HTR-8/SVneo (cell line): ENCODE measurements at places on chromosomes 13 and 19.

DNA sequence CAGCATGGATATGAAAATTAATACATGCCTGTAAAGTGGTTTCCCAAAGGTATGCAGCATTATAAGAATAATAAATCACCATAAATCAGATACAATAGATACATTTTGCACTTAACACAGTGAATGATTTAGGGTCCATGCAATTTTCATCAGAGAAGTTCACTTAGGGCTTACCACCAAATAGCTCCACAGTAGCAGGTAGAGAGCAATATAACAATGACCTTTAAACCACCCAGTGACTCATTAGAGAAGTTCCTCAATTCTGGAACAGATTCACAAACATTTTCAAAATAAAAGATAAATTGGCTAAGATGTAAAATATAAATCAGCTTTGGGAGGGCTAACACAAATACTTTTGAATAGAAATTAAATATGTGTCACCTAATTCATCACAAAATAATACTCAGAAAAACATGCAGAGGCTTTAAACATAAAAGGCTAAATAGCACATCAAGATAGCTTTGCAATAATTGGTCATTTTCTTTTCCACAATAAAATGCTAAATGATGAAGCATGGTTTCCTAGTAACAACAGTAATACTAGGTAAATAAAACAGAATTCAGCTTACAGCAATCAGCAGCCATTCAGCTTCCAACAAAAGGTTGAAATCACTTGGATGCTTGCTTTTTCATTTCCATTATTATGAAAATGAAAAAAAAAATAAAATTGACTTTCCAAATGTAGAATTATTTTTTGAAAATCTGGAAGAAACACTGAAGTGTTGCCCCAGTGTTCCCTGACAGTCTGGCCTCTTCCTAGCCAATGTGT is 84.3 kb upstream of the NBEA start:
- no peak for DNase-seq

DNA sequence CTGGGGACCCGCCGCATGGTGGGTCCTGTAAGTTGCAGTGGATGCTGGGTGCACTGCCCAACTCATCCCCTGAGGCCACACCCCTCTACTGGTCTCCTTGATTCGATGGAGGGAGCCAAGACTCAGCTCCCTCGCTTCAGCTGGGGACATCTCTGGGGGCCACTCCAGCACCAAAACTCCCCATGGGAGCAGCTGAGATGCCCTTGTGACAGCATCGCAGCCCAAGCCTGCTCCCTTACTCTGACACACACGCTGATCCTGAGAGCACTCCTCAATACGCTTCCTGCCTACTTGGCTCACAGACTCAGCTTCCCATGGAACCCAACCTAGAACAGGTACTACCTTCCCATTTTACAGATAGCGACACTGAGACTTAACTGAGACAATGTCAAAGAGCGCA is 56.2 kb downstream of the PEPD start:
- DNase-seq = no peak

- DNase-seq = no peak
Observed at GRCh38 chr19:40424637-40425449, 949 bp downstream of the SERTAD1 start.

- DNase-seq = no peak
Observed at GRCh38 chr13:108947551-108948030, 318.2 kb downstream of the MYO16 start.

- DNase-seq = no peak
Observed at GRCh38 chr19:7552781-7553180, 17.3 kb downstream of the PNPLA6 start.

GRCh38 chr13:21805733-21806132 is 134.9 kb downstream of the FGF9 start:
- DNase-seq = no peak

GRCh38 chr19:1622007-1622406 is 16.7 kb upstream of the UQCR11 start:
- DNase-seq = no peak

GRCh38 chr13:97119943-97120342 is 102.2 kb upstream of the MBNL2 start:
- DNase-seq = no peak

DNA sequence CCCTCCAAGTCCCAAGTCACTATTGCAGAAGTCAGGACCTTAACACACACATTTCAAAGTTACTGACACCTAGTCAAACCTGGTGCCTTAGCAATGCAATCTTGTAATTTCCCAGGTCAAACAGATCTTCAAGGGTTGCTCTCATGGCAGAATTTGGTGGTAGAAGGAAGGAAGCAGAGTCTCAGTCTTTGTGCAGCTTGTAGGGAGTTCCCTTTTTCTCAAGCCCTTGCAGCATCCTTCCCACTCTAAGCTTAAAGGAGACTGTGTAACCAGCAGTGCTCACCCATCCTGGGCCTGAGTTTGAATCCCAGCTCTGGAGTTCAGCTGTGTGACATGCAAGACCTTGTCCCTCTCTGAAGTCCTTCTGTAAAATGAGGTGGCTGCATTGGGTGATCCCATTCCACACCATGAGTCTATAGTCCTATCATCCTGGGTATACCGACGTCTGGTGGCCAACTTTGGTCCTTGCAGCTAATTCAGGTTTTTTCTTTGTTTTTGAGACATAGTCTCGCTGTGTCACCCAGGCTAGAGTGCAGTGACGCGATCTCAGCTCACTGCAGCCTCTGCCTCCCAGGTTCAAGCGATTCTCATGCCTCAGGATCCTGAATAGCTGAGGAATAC is 9.8 kb downstream of the SIGLEC10 start:
- peak; percentile 47 for DNase-seq

DNA sequence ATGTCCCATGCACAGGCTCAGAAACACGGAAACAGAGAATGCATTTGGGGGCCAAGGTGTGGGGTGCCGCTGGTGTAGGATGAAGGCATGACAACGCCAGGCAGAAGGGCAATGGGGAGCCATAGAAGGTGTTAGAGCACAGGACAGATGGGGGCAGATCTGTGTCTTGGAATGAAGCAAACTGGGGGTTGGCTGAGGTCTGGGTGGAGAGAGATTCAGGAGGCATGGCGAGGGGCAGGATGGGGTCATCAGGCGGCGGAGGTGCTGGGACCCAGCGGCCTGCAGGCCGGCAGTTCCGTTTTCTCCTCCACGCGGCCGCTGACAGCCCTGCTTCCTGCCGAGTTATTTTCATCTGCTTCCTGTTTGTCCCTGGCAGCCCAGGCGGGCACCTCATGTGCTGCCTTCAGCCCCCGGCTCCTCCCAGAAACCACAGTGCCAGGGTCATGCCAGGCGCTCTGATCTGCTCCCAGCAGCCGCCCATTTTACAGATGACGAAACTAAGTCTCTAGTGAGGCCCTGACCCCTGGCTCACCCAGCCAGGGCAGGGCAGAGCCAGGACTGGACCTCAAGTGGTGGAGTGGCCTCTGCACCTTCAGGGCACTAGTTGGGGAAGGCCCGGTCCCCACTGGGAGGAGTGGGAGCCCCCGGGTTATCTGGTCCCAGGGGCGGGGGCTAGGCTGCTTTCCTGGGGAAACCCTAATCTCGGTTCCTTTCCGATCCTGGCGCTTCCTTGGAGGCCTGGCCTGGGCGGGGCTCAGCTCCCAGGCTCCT is 2.2 kb downstream of the ARHGAP45 start:
- no peak for DNase-seq

DNA sequence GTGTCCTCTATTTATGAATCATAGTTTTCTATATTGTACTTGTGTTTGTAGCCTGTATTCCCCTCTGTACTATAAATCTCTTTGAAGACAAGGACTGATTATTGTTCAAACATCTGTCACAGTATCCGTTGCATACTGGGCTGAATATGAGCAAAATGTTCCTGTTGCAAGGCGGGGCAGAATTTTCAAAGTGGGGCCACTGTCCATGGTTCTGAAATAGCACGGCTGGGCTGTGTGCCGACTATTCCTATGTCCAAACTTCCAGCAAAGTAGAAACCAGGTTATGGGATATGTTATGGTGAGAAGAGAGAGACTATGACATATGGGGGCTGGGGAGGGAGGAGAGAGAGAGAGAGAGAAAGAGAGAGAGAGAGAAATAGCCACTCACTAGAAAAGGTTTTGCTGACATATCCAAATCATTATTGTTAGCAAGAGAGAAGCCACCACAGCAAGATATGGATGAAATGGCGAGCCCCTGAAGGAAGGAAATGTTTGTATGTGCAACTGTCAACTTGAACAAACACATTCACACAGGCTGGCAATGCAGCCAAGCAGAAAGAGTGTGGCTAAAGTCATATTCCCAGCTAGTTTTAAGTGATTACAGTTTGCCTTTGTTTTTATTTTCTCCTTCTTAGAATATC is 107.0 kb upstream of the GPR12 start:
- peak; percentile 14 for DNase-seq

DNA sequence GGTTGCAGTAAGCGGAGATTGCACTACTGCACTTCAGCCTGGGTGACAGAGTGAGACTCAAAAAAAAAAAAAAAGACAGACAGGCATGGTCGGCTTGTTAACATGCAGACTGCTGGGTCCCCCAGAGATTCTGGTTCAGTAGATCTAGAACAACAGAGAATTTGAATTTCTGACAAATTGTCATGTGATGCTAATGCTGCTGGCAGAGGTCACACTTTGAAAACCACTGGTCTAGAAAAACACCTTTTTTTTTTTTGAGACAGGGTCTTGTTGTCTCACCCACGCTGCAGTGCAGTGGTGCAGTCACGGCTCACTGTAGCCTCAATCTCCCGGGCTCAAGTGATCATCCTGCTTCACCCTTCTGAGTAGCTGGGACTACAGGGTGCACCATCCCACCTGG is 7.7 kb upstream of the LRFN3 start:
- no peak for DNase-seq

DNA sequence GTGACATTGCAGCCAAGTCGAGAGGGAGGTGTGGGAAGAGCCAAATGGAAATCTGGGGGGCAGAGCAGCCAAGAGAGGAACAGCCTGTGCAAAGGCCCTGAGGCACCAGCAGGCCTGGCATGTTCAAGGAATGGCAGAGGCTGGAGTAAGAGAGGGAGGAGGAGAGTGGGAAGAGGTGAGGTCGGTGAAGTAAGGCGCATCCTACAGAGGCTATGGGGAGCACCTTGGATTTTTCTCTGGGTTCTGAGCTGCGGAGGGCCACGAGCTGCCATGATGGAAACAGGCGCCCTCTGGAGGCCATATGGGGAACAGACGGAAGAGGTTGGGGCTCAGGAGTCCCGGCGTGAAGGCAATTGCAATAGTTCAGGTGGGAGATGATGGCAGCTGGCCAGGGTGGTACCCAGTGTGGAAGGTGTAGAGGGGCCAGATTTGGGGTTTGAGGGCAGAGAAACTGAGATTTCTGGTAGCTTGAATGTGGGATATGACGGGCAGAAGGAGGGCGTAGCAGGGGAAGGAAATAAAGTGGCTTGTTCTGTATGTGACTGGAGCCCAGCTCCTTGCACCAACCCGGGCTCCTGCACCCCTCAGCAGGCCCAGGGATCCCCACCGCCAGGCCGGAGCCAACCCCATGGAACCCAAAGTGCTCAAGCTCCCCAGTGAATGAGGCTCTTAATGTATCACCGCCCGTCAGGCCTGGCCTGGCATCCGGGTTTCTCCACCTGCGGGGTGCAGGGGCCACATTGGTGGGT is 20.5 kb upstream of the STRN4 start:
- DNase-seq = no peak

GRCh38 chr19:44939668-44940067 is 2.4 kb upstream of the APOC4 start:
- no peak for DNase-seq

DNA sequence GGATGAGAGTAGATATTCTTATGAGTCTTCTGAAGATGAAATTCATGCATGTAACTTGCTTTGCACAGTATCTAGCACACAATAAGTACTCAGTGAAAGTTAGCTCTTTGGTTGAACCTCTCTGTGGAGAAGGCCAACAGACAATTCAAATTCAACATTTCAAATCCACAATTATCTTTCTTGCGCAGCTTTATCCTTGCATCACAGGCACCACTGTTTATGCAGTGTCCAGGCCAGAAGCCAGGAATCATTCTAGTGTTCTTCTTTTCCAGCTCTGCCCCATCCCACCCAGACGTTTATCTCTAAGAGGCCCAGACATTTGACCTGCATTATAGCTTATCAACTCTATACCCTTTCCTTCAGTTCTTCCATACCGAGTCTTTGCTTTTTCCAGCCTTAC is 254.7 kb upstream of the OBI1 start:
- no peak for DNase-seq

- DNase-seq = no peak
Observed at GRCh38 chr13:60439201-60439600, 42.2 kb downstream of the TDRD3 start.

- DNase-seq = no peak
Observed at GRCh38 chr13:40963927-40964326, 55.2 kb downstream of the ELF1 start.

GRCh38 chr13:26051657-26052311 is at the start of gene SHISA2:
Gene SHISA2, minus strand, starts transcription at chr13:26052016. Its CDS starts 1,041 bp downstream, at chr13:26050975.
- DNase-seq = peak; percentile 65

DNA sequence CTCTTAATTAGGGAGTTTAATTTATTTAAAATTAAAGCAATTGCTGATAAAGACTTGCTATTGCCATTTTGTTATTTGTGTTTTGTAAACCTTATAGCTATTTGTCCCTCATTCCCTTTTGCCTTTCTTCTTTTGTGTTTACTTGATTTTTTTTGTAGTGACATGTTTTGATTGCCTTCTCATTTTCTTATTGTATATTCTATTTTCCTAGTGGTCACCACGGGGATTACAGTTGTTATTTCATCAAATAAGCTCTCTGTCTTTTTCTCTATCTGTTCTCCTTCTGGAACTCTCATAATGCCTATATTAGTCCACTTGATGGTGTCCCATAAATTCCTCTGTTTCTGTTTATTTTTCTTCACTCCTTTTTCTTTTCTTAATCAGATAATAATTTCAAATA is 64.4 kb upstream of the FRY start:
- DNase-seq = no peak

DNA sequence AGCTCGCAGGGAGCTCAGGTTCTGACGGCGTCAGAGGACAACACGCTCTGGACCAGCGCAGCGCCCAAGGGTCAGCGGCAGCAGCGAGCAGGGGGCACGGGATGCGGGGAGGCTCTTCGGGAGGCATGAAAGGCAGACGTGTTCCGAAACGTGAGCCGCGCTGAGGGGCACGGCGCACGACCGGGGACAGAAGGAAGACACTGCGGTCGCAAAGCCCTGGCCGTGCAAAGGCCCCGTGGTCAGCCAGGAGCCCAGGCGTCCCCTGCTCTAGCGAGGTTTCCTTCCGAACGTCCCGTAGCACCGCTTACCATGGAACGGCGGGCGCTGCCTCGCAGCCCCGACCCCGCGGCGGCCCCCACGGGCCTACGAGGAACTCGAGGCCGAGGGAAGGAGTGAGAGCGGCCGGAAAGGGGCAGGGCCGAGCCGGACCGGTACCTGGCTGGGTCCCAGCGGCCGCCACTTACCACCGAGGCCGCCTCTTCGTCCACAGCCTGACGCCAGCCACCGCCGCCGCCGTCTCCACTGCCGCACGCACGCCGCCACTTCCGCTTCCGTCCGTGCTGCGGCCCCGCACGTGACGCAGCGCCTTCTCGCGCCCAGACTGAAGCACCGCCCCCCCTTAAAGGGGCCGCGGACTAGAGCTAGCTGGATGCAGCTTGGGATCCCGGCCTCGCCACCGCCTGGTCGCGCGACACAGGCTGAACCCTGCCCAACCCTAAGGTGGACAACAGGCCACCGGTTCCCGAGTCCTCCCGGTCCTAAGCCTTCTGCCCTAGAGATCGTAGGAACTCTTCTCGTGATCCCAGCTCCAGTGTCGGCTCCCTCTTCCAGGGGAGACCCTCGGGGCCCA is 9.4 kb downstream of the ABHD17A start:
- peak; percentile 86 for DNase-seq
